CD4-positive, alpha-beta T cell treated with Interleukin-15 for 4 hours (primary cell): ENCODE measurements at places on chromosomes 4 and X.

DNA sequence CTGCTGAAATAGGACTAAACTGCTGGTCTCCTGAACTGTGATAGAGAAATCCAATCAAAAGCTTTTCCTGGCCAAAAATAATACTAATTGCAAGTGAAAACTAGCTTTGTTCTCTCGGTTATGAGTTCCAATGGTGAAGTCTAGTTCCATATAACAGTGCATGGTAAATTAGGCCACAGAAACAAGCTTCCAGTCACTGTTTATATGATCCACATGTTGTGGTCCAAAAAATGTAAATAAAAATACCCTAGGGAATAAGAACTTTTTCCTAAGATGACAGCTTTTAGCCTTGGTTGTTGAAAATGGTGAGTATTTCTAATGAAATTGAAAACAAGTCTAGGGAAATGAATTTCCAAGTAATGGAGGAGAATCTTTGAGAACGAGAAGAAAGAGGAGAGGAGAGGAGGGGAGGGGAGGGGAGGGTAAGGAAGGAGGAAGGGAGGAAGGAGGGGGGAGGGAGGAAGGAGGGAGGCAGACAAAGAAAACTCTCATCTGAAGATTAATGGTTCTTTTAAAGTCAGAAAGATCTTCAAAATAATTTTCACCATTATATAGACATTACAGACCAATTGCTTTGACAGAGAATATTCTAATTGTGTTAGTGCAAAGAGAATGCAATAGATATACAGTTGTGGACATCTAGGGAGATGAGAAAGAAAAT, 26.1 kb downstream of the PALLD start:
- no peak for DNase-seq

- DNase-seq = no peak
Observed at GRCh38 chr4:23878912-23879732, 10.7 kb downstream of the PPARGC1A start.

DNA sequence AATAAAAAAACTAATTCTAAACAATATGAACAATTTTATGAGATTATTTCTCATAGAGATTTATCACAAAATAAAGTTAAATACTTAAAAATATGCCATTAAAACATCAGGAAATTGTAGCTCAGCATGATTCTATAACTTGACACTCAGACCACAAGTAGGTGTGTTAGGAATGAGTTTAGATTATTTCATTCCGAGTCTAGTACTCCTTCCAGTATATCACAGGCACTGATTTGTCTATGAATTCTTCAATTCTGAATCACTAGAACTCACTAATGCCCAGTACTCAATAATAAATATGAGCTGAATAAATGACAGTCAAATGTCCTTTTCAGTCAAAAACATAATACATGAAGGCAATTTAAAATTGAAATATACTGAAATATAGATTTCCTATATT, 22.2 kb downstream of the BOD1L1 start:
- DNase-seq = no peak

DNA sequence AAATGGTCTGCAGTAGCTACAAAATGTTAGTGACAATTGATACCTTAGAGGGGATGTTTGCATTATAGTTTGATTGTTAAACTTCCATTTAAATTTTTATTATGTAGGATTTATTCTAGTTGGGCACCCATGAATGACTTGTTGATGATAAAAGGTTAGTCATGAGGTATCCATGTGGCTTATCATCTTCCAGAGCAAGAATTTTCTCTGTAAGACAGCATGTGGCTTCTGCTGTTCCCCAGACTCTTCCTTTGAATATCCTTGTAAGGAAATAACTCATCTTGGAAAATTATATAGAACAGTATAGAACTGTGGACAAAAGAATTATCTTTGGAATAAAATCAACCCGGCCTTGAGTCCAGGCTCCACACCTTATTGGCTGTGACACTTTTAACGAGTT, 40.1 kb upstream of the KLHL8 start:
- DNase-seq = no peak

GRCh38 chr4:157674699-157675098, 454.2 kb downstream of the GRIA2 start:
- no peak for DNase-seq

DNA sequence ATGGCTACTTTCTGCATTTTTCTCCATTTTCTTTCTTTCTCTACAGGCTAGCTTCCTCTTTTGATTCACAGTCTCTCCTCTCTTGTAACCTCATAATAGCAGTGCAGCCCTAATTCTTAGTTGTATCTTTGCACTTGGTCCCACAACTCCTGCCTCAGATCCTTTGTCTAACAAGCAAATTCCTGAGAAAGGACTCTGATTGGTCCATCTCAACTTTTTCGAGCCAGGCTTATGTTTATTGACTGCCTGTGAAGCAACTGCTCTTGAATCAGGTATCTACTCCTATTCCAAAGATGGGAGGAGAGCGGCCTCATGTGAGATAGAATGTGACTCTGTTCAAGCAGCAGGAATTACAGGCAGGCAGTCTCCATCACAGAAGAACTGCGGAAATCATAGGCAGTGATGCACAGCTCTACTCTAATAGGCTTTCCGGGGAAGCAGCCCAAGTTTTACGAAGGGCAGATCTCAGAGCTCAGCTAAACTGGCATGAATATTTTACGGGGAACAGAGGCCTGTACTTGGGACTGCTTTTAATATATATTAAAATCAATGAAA, 123.5 kb downstream of the GABRB1 start:
- no peak for DNase-seq

DNA sequence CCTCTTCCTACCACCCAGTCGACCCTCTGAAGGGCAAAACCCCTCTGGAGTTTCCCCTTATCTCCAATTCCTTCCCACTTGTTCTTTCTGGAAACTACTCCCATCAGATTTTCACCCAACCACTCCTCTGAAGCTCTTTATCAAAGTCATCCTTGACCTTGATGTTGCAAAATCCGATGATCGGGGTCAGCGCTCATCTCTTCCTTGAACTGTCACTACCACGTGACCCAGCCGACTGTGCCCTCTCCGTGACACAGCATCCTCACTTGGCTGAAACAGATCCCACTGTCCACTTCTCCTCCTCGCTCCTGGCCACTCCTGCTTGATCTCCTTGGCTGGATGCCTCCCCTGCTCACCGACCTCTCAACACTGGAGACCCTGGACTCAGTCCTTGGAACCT, 1.1 kb downstream of the CFAP99 start:
- DNase-seq = no peak

GRCh38 chrX:71227370-71228062, 4.5 kb downstream of the GJB1 start:
- no peak for DNase-seq

GRCh38 chr4:66169341-66169740, 499.1 kb upstream of the EPHA5 start:
- no peak for DNase-seq

DNA sequence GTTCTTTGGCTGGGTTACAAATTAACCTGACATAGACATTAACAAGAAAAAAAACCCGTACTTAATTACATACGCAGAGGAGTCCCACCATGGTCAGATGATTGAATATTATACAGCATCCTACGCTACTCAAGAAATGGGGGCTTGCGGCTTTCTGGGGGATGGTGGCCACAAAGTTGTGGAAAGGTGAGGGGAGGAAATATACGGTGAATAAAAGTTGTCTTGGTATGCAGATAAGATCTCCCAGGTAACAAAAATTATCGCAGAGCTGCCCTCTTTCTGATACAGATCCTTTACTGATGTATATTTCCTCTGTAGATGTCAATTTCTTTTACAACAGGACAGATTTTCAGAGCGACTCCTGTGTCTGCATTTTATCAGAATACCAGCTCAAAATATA, 890 bp downstream of the DCAF16 start:
- DNase-seq = no peak

- no peak for DNase-seq
Observed at GRCh38 chrX:152819732-152820131, 10.8 kb downstream of the CETN2 start.

DNA sequence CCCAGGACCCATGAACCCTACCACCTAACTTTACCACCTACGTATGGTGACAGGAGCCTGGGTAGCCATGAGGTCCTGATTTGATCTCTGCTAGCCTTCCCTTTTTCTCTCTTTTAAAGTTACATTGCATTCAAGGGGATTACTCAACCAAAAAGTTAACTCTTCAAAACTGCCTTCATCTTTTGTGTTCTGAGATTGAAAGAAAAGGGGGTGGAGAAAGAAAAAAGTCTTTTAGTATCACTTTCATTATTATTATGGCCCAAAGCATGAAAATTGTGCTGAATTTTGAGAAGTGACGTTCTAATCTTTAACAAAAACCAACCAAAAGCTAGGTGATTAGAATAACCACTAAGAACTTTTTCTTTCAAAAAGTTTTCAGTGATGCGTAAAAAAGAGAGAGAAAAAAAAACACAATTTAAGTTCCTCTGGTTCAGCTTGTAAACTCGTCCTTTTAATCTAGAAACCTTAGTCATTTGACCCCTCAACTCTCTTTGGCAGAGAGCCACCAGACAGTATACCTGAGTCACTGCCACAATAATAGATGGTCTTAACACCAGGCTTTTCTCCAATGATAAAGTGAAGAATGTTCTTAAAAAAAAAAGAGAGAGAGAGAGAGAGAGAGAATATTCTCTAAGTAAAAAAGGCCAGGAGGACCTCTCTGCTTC, 347.4 kb upstream of the FGF13 start:
- no peak for DNase-seq

DNA sequence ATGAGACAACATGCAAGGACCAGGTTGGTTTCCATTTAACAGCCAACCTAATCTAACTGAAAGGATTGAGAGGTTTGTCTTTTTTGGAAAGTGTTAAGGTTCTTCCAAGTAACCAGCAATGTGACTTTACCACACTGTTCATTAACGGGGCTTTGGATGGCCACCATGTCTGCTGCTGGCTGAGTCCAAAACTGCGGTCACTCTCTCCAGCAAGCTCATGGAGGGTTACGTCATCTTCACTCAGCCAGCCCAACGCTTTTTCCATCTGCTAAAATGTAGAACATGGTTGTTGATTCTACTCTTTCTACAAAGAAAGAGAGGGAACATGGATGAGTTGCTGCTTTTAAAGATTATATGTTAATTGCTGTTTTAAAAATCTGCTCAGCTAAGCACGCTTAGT, 11.0 kb downstream of the PKD2 start:
- no peak for DNase-seq

GRCh38 chr4:168854350-168854921, 155.6 kb downstream of the CBR4 start:
- DNase-seq = no peak

- DNase-seq = no peak
Observed at GRCh38 chr4:152462695-152463094, 73.2 kb downstream of the FBXW7 start.

DNA sequence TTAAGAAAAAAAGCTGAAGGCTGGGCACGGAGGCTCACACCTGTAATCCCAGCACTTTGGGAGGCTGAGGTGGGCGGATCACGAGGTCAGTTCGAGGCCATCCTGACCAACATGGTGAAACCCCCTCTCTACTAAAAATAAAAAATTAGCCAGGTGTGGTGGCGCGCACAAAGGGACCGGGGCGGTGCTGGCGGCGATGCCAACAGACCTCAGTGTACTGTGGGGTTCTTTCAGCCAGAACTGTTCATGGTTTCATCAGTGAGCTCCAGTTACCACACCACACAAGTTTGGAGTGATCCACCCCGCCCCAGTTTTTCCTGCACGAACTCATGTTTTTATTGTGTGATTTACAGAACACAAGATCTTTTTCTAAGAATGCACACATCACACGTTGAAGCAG, 21.2 kb upstream of the IRAK1 start:
- no peak for DNase-seq

DNA sequence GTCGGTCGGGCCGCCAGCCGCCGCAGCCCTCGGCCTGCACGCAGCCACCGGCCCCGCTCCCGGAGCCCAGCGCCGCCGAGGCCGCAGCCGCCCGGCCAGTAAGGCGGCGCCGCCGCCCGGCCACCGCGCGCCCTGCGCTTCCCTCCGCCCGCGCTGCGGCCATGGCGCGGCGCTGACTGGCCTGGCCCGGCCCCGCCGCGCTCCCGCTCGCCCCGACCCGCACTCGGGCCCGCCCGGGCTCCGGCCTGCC, 213 bp downstream of the NFKB1 start:
- DNase-seq = no peak

- no peak for DNase-seq
Observed at GRCh38 chr4:21709031-21709430, 239.5 kb downstream of the KCNIP4 start.

DNA sequence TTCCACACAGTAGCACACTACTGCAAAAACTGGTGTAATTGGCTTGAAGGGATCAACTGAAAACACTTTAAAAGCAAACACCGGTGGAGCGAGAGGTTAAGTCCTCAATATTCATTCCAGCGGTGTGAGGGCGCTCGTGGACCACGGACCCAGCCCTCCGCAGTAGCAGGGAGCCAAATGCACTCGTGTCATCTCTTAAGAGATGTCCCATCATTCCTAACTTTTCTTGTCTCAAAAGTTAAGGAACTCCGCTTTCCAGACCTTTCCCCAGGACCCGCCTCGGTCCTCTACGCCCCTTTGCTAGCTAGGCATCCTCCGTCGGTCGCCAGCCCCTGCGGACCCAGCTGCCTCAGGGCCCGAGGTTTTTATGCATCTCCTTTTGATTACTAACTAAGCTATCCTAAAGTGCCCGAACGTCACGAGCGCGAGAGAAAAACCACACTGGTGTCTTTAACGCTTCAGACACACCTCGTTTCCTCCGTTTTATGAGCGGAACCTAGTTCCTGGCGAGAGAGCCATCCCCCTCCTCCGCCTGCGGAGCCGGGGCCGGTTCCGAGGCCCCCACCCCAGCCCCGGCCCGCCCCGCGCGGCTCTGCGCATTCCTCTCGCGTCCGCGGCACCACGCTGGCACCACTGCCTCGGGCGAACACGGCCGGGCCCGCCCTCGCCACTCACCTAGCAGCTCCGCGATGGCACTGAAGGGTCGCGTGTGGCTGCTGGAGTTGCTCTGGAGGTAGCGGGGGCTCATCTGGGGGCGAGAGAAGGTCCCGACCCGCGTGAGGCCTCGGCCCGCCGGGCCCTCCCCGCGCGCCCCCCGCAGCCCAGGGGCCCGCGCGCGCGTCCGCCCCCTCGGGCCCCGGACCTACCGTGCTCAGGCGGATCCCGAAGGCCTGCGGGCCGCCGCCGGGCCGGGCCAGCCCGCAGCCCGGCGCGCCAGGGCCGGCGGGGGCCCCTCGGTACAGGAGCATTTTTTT, 723 bp downstream of the MORC4 start:
- peak; percentile 45 for DNase-seq

GRCh38 chrX:53714580-53715345, 28.2 kb upstream of the HUWE1 start:
- peak; percentile 81 for DNase-seq

DNA sequence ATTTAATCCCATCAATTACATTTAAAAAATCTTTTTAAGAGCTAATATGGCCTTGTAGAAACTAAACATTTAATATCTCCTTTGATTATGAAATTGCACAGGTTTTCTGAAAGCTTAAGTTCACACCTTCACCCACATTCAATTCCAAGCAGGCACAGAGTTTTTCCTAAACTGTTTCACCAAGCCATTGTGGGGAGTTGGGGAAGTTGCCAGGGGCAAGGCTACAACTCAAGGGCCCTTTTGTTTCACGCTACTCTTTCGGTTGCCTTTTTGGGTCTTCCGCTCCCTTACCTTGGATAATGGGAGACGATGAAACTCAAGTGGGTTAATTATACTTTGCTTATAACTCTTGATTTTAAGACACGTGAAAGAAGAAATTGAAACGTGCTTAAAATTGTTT, 33.3 kb downstream of the APBB2 start:
- DNase-seq = no peak

- DNase-seq = no peak
Observed at GRCh38 chrX:51876441-51876840, 17.0 kb upstream of the MAGED1 start.
